Activated naive CD4-positive, alpha-beta T cell treated with anti-CD3 and anti-CD28 coated beads for 36 hours (primary cell): ENCODE measurements at places on chromosomes 2 and 18. TPM values are rescaled to one million over a fixed set of nuclear protein-coding genes. Genes with fewer than 3 reads are reported as not detected.
A peak's percentile ranks its signal among the peaks of the same experiment; 100 is the strongest.

DNA sequence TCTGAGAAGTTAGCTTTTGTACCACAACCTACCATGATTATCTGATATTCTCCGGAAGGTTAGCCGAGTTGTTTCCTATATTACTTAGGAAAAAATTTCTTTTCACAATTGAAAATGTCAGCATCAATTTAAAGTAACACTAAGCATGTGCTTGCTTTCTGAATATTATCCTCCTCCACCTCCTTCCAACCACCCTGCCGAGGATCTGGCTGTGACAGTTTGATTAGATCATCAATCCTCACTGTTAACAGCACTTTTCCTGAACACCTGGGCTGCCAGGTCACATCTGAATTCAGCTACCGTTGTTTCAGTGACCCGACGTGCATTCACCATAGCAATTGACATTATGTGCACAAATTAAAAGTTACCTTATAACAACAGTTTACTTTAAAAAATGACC, 207.0 kb downstream of the ZNF407 start:
- DNase-seq: no peak

DNA sequence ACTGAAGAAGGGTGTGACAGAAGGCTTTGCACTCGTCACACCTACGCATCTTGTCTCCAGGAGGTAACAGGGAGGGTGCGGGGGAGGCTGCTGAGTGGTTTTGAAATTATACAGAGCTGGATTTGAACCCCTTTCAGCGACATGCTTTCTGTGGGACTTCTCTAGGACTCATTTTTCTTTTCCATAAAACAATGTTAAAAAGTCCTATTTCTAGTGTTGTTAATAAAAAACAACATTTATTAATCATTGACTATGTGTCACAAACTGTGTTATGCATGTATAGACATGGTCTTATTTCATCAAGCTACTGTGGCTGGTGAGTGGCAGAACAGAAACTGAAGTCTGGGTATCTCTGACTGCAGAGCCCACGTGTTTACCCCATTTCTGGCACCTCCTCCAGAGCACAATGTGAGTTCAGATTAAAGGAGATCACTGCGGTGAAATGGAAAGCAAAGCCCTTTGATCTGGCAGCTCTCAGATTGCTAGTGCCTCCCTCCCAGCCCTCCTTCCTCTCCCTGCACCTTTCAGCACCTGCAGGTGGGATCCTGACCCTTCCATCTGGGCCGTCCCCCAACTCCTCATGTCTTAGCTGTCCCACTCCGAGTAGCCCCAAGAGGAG, 315.5 kb upstream of the MYT1L start:
- DNase-seq: peak; percentile 75

The KATNAL2 gene
- total RNA-seq: 0.52 TPM

GRCh38 chr18:10368456-10369453, 85.7 kb upstream of the APCDD1 start:
- no peak for DNase-seq

- DNase-seq: no peak
Measured at GRCh38 chr18:66328296-66328878, 275.5 kb downstream of the CDH19 start.

- no peak for DNase-seq
Measured at GRCh38 chr2:29601321-29601720, 320.1 kb downstream of the ALK start.
